ENCODE measurements at places on chromosomes 12 and 14. TPM values are rescaled to one million over a fixed set of nuclear protein-coding genes. Genes with fewer than 3 reads are reported as not detected.

TMTC3 gene
- total RNA-seq = 23.6 TPM

SERPINA5 gene
- total RNA-seq = 2.6 TPM

OTX2 gene
- not detected for total RNA-seq

GPR135 gene
- 12.4 TPM for total RNA-seq

AKT1 gene
- 154 TPM for total RNA-seq

IKBIP gene
- 6.5 TPM for total RNA-seq

DDX47 gene
- total RNA-seq = 74.8 TPM

GLIPR1L1 gene
- not detected for total RNA-seq

EXOC3L4 gene
- 0.27 TPM for total RNA-seq

TRHDE gene
- 4.1 TPM for total RNA-seq

AICDA gene
- total RNA-seq = not detected

RAPGEF3 gene
- total RNA-seq = 28.5 TPM

GPRC5A gene
- 5.4 TPM for total RNA-seq

COCH gene
- total RNA-seq = 23.3 TPM

NDUFA9 gene
- total RNA-seq = 21.8 TPM

TMEM52B gene
- 0.17 TPM for total RNA-seq

PLEKHD1 gene
- 0.27 TPM for total RNA-seq

SPIC gene
- total RNA-seq = not detected

BBS10 gene
- 11.6 TPM for total RNA-seq

JDP2 gene
- 27.1 TPM for total RNA-seq

MFAP5 gene
- 13.4 TPM for total RNA-seq

ZNF84 gene
- 52.0 TPM for total RNA-seq

DIO3 gene
- total RNA-seq = 0.82 TPM

POTEG gene
- total RNA-seq = 234 TPM

FAM161B gene
- 9.3 TPM for total RNA-seq

EMP1 gene
- total RNA-seq = 71.6 TPM

CELA1 gene
- total RNA-seq = not detected

JPH4 gene
- 17.8 TPM for total RNA-seq

TAS2R8 gene
- not detected for total RNA-seq

RNFT2 gene
- total RNA-seq = 0.32 TPM

APAF1 gene
- total RNA-seq = 11.6 TPM

GCH1 gene
- 4.9 TPM for total RNA-seq

SERPINA4 gene
- total RNA-seq = not detected

SLC17A8 gene
- total RNA-seq = not detected

KRT83 gene
- total RNA-seq = 0.74 TPM

B3GNT4 gene
- total RNA-seq = 0.64 TPM

TBX3 gene
- 155 TPM for total RNA-seq

OR6C2 gene
- total RNA-seq = not detected

TMEM121 gene
- total RNA-seq = 11.1 TPM

MIP gene
- total RNA-seq = not detected

NUDT4 gene
- total RNA-seq = 241 TPM

NAV3 gene
- total RNA-seq = 12.6 TPM

PTCSC3 gene
- total RNA-seq = not detected

R3HDM2 gene
- 80.9 TPM for total RNA-seq
